ENCODE measurements at places on chromosomes 3 and 15.

DNA sequence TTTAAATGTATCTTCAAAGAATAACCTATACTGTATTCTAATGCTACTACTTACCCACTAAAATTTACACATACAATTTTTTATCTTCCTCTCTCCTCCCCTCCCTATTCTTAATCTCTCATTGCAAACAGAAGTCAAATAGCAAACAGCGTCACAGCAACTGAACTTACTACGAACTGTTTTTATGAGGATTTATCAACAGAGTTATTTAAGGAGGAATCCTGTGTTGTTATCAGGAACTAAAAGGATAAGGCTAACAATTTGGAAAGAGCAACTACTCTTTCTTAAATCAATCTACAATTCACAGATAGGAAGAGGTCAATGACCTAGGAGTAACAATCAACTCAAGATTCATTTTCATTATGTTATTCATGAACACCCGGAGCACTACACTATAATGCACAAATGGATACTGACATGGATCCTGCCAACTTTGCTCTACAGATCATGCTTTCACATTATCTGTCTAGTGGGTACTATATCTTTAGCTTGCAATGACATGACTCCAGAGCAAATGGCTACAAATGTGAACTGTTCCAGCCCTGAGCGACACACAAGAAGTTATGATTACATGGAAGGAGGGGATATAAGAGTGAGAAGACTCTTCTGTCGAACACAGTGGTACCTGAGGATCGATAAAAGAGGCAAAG is 984 bp downstream of the FGF7 start:
- no peak for DNase-seq

DNA sequence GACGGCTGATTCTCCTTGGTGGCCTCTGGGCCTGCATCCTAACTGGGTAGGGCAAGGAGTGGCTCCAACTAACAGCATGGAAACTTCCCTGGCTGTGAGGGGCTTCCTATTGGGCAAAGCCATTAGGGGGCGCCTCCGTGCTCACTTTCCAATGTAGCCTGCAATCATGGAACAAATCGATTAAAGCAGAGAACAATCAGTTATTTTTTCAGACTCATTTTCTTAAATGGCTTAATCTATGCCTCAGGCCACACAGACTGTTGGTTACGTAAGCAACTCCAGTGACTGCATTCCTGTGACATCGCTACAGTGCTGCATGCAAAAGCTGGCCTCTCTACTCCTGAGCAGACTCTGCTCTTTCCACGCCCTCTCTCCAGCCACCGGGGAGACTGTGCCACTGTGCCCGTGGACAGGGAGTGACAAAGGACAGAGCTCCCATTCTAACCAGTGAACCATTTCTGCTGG is 278.9 kb downstream of the KLF13 start:
- no peak for DNase-seq

DNA sequence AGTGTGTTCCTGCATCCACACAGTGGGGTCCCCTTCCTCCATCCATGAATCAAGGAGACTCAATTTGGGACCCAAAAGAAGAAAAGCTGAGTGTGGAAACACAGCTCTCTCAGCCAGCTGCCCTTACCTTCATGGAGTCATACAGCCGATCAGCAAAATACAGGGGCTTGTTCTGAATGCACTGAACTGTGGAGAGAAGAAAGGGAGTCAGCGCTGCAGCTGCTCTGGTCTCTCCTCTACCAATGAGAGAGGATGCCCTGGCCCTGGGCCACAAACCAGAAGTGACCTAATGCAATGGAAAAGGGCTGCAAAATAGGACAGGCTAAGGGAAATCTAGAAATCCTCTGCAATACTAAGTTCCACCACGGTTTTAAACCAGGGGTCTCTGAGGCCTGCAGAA is 46.7 kb downstream of the ANXA2 start:
- no peak for DNase-seq

GRCh38 chr3:14538451-14539088 is 1.6 kb downstream of the GRIP2 start:
- DNase-seq, result no peak

DNA sequence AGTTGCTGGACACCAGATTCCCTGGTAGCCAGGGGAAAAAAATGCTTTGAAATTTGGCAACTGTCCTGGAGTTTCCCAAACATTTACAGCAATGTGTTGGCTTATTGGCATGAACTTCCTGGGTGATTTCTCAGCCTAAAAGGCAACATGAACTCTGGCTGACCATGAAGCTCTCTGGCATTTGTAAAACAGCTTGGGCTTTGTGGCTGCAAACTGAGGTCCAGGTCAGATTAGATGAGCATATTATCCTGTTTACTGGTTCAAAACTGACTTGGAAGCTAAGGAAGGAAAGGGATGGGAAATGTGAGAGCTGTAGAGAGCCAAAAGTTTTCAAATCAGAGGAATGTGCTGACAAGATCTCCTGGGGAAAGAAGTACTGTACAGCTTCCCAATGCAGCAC is 139.0 kb downstream of the P3H2 start:
- DNase-seq, result no peak

DNA sequence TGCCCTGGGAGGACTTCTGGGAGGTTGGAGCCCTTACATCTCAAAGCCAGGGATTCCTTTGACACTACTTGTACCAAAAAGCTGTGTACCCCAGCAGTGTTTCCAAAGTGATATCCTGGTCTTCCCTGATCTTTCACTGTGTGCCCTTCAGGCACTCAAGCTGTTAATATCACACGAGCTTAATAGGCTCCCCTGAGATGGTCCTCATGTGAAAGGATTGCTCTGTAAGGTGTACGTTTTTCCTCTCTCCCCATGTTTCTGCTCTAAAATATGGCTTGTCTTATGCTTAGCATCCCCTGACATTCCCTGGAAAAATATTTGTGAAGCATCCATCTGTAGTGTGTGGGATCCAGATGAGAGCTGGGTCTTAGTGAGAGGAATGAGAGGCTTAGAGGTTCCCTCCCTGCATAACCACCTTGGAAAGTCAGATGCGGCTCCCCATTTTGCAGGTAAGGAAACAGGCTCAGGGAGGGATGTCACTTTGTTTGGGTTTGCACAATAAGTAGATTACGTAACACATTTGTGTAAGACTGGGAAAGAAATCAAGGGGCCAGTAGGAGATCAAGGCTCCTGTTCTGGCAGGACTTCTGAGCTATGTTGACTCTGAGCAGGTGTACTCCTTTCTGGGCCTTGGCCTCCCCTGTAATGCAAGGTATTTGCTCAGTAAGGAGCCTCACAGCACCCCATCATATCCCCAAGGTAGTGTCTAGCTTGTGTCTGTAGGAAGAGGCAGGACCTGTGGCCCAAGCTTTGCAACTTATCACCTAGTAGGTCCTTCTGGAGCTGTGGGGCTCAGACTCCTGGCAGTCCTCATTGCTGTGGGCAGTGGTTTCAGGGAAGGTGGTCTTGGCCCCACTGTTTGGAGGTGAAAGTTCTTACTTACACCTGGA is 667 bp upstream of the ACOX2 start:
- DNase-seq, result no peak

DNA sequence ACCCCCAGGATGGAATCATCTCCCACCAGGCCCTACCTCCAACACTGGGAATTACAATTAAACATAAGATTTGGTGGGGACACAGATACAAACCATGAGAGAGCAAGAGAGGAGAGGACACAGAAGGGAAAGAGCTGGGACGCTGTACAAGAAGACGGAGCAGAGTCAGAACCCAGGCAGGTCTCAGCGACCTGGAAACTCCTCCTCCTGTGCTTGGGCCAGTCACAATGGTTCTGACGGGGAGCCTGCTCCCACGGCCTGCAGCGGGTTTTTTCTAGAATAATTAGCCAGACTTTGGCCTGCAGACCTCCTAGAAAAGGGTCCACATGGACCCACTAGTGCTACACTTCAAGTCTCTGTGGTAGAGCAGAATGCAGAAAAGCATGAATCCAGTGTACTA is 5.6 kb downstream of the SLC12A8 start:
- no peak for DNase-seq

- no peak for DNase-seq
Measured at GRCh38 chr3:169494982-169495381, 168.5 kb downstream of the MECOM start.

DNA sequence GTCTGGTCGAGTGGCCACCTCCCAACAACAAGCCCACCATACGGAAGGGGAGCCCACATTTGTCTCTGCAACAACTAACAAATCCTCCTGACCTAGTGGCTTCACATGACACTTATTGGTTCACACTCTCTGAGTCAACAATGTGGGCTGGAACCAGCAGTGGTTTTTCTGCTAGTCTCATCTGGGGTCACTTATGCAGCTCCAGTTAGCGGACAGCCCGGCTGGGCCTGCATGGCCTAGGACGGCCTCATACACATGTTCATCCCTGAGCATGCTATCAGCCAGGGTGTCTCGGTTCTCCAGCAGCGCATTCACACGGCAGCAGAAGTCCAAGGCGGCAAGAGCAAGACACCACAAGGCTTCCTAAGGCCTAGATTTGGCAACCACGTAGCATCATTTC is 281.7 kb downstream of the XXYLT1 start:
- DNase-seq, result no peak

- DNase-seq, result no peak
Measured at GRCh38 chr3:196694941-196695848, 16.9 kb downstream of the CEP19 start.

DNA sequence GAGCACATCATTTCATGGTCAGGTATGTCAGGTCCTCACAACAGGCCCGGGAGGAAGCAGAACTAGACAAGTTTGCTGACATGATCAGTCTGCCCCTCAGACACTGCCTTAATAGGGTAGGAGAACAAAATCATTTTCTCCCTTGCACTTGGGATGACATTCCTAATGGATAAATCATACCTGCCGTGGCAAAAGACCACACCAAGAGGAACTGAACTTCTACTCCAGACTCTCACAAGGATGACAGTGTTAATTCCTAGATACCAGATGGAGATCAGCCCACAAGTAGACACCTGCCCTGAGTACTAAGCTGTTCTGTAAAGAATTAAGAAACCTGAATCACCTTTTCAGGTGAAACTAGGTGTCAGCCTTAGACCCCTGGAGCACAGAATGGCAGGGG is 19.5 kb downstream of the SIAH2 start:
- DNase-seq, result no peak

GRCh38 chr3:126548556-126549466 is 9.9 kb downstream of the C3orf22 start:
- DNase-seq, result no peak

DNA sequence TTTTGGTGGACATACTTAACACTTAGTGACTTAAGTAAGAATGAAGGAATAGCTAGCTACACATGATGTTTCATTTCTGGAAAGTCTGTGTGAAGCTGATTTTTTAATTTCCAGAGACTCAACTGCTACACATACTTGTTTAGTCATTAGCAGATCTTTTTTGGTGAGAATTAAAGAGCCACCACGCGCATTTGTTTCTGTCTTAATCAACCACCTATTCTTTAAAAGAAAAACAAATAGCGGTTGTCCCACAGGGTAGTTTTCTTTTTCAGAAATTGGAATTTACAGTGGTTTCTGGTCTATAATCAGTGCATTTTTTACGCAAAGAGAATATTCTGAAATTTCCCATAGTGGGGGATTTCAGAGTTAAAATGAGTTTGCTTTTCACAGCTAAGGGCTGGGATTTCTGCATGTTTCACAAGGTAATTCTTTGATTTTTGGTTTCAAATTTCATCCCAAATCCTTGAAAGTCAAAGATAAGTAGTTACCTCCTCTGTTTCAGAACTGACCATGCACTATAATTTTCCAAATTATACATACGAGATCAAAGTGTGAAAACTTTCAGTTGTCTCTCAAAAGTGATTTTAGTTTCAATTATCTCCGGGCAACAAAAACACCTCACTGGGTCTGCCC is 631.0 kb upstream of the GRM7 start:
- DNase-seq, result no peak

- no peak for DNase-seq
Measured at GRCh38 chr3:24601066-24601939, 106.7 kb upstream of the THRB start.

- no peak for DNase-seq
Measured at GRCh38 chr15:99708563-99708962, 24.7 kb downstream of the LYSMD4 start.

GRCh38 chr15:86854176-86854575 is 774.5 kb downstream of the AGBL1 start:
- DNase-seq, result no peak

DNA sequence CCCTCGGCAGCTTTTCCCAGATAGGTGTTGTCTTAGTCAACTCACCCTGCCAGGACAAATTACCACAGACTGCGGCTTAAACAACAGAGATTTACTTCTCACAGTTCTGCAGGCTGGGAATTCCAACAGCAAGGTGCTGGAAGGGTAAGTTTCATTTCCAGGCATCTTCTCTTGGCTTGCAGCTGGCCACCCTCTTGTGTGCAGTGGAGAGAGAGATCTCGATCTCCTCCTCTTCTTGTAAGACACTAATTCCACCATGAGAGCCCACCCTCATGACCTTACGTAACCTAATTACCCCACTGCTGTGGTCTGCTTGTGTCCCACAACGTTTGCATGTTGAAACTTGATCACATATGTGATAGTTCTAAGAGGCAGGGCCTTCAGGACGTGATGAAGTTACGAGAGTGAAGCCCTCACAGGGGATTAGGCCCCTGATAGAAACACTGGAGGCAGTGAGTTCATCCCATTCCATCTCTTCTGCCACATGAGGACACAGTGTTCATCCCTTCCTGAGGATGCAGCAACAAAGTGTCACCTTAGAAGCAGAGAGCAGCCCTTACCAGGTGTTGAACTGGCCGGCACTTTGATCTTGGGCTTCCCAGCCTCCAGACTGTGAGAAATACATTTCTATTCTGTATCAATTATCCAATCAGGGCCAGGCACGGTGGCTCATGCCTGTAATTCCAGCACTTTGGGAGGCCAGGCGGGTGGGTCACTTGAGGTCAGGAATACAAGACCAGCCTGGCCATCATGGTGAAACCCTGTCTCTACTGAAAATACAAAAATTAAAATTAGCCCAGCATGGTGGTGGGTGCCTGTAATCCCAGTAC is 247.7 kb downstream of the PLCL2 start:
- DNase-seq, result no peak

GRCh38 chr3:182490596-182491491 is 302.5 kb upstream of the ATP11B start:
- DNase-seq, result no peak

GRCh38 chr3:196553551-196553950 is 14.8 kb downstream of the WDR53 start:
- DNase-seq, result no peak

- no peak for DNase-seq
Measured at GRCh38 chr3:28151608-28152228, 89.7 kb upstream of the CMC1 start.

- no peak for DNase-seq
Measured at GRCh38 chr15:83766339-83766738, 112.4 kb downstream of the ADAMTSL3 start.

DNA sequence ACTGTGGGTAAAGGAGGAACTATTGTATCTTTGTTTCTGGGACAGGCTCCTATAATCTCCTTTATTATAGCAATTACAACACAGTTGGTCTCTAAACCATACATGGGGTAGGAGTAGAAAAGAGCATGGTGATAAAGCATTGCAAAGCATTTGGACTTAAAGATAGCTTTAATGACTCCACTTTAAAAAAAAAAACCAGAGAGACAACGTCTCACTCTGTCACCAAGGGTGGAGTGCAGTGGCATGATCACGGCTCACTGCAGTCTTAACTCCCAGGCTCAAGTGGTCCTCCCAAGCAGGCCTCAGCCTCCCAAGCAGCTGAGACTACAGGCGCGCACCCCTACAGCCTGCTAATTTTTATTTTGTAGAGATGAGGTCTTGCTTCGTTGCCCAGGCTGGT is 68.2 kb downstream of the DENND4A start:
- no peak for DNase-seq

Data from stimulated activated CD4-positive, alpha-beta T cell treated with anti-CD3 and anti-CD28 coated beads, TNF-alpha, amount 100 ng/mL, for 1 hour (primary cell).